Left renal cortex interstitium (tissue), 4 donors: ENCODE measurements at places on chromosomes 6 and 20. TPM values are rescaled to one million over a fixed set of nuclear protein-coding genes. Genes with fewer than 3 reads are reported as not detected.
A peak's percentile ranks its signal among the peaks of the same experiment; 100 is the strongest.

GRCh38 chr20:61516346-61517208 is 264.5 kb downstream of the CDH4 start:
- DNase-seq: no peak

- no peak for DNase-seq
Observed at GRCh38 chr6:37242429-37243052, 15.0 kb upstream of the TBC1D22B start.

DNA sequence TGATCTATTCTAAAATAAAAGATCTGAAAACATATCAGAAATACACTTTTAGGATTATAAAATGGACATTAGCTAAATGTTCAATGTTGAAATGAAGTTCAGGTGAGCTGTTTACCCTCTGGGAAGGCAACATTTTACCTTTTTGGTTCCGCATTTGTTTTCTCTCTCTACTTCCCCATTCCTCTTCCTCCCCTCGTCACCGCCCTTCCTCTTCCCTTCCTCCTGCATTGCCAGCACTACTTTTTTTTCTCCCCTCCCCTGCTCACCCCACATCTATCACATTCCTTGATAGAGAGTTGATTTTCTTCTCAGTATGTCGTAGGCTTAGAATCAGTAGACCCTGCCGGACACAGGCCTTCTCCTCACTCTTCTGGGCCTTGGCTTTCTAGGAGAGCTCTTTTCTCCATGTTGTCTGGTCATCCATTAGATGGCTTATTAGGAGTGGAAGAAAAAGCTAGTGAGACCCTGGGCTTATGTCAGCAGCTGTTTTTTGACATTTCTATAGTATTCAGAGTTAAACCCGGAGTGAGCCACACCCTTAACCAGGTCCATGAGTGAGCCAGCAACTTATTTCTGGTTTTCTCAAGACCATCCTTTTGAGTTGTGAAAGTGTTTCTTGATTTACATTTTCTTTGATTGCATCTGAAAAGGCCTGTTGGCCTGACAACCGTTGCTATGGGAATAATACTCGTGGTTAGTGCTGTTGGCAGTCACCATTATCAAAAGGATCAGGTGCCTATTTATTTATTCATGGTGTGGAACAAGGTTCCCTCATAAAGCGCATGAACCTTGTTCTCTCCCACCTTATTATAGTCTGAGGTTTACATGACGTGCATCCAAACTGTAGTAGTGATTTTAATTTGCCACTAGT is 90.9 kb downstream of the DTD1 start:
- no peak for DNase-seq

DNA sequence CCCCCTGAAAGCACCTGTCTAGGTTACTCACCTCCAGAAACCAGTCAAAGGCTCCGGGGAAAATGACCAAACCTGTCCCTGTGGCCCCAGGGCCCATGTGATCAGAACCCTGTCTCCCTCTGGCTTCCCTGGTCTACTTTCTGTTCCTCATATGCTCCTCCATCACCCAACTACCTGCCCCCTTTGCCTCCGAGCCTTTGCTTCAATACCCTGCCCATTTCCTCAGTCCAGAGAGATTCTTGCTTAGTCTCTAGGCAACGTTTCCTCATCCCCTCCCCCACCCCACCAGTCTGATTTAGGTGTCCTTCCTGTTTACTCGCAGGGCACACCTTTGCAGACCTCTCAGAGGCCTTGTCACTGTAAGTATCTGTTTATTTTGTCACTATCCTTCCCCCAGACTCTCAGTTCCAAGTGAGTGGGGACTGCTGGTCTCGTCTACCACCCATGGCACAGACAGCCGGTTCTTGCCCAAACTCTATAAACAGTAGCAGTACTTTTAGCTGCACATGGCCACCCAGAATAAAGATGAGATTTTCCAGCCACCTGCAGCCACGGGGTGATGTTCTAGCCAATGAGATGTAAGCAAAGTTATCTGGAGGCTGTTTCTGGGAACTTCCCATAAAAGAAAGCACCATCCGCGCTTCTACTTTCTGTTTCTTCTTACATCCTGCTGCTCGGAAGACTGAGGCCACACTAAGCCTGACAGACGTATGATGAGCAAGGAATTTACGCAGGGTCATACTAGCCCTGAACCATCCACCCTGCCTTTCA is 13.3 kb downstream of the ELOVL5 start:
- DNase-seq: no peak

- no peak for DNase-seq
Observed at GRCh38 chr6:124056407-124057334, 253.0 kb downstream of the NKAIN2 start.

DNA sequence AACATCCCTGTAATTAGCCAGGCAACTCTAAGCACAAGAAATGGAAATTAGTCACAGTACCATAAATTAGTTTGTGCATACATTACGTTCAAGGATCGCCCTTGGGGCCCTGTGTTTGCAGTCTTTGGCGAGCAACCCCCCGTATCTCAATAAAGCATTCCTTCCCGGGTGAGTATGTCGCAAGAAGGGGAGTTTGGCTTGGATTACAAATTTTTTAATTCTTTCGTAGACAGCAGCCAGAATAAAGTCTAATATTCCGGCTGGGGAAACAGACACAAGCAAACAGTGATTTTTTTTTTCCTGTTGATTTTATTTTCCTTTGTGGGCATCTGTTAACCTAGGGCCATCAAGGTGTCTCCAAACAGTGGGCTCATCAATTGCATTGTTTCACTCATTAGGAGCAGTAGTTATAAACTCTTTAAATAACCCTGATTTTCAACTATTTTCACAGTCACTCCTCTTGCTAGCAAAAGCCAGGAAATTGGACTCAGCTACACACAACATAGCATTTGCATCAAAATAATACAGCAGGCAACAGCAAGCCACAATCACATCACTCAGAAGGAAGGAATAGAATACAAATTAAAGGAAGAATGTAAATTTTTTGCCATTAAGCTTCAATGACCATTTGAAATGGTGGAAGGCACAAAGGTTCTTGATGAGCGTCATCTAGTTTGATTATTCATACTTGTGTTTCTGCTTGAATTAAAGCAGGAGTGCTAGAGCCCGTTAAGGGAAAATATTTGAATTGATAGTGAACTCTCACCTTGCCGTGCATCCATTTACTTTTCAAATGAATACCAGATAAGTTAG is 85.3 kb downstream of the LINC00237 start:
- no peak for DNase-seq

GRCh38 chr20:40563296-40563950 is 125.6 kb downstream of the MAFB start:
- peak; percentile 24 for DNase-seq

DNA sequence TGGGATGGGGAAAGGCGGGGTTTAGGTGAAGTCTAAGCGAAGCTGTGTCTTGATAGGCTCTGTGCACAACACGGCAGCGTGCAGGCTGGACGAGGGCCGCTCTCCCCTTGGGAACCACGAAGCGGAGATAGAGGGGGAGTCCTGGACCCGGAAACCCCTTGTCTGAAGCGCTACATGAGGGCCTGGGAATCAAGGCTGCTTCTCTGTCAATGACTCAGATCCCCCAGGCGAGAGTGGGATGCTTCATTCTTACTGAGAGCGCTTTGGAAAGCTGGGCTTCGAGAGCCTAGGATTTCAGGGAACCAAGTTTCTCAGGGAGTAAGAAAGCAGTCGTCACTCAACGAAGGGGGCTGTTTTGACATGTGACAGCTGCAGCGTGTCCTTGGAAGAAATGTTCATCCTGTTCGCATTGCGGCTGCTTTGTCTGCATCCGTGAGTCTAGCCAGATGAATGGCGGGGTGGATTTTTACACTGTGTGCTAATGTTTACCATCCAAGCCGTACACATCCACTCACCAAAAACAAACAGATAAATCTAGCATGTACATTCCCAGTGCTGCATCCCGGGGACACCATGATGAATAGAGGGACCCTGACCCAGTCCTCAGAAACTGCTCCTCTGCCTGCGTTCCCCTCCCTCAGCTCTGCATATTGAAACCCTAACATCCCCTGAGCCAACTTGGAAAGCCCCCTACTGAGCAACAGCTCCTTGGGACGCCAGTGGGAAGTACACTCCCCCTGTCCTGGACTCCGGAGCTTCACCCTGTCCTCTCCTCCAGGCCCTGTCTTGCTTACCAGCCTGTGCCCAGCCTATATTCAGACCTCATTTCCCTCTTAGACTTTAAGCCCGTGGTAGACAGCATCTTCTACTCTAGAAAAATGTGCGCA is 24.5 kb upstream of the RTF2 start:
- peak; percentile 36 for DNase-seq

- no peak for DNase-seq
Observed at GRCh38 chr6:24882295-24882694, 53.5 kb downstream of the RIPOR2 start.

GRCh38 chr6:64014595-64014994 is 379.0 kb downstream of the PHF3 start:
- DNase-seq: no peak

DNA sequence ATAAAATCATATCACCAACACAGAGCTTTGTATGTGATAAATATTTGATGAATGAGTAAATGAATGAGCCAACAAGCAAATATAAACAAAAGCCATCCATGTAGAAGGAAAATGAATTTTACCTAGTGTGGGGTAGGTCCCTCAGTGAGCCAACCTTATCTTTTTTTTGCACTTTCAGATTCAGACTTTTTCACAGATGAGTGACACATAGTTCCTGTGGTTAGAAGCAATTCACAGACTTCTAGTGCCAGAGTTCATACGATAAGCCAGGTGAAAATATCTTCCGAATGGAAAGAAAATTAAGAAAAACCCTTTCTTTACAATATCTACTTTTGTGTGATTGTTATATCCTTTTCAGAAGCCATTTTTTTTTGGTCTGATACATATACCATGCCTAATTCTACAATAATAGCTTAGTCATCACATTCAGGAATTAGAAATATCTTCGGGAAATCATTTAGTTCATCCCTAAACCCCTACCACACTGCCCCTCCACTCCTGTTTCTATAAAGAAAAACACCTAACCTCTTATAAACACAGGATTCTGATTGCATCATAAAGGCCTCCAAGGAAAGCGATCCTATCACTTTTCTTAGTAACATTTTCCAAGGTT is 82.7 kb upstream of the CNR1 start:
- no peak for DNase-seq

TXLNB gene
- polyA plus RNA-seq: 1.8 TPM

RNASET2 gene
- 63.0 TPM for polyA plus RNA-seq

SLA2 gene
- polyA plus RNA-seq: 0.44 TPM

COL12A1 gene
- polyA plus RNA-seq: 67.6 TPM

PRKN gene
- polyA plus RNA-seq: 9.7 TPM

NKAPL gene
- 3.4 TPM for polyA plus RNA-seq
